Lower lobe of right lung (tissue), 2 donors: ENCODE measurements at places on chromosomes 2 and 18. TPM values are rescaled to one million over a fixed set of nuclear protein-coding genes. Genes with fewer than 3 reads are reported as not detected.
A peak's percentile ranks its signal among the peaks of the same experiment; 100 is the strongest.

The APLF gene
- 5.8 TPM for total RNA-seq

The PLCD4 gene
- total RNA-seq, result 1.1 TPM

The GYPC gene
- total RNA-seq, result 92.6 TPM

The CNGA3 gene
- 0.18 TPM for total RNA-seq

The LYPD1 gene
- 1.5 TPM for total RNA-seq

The CHN1 gene
- 16.8 TPM for total RNA-seq

- H3K27ac ChIP-seq, result no peak overlapping the region
- no peaks in the 10 kb centered on the region for H3K36me3 ChIP-seq
- no peak for DNase-seq
- no peaks in the 10 kb centered on the region for H3K27me3 ChIP-seq
These were observed 123.9 kb downstream of the TMEM17 start for GRCh38 chr2:62382122-62382521.

DNA sequence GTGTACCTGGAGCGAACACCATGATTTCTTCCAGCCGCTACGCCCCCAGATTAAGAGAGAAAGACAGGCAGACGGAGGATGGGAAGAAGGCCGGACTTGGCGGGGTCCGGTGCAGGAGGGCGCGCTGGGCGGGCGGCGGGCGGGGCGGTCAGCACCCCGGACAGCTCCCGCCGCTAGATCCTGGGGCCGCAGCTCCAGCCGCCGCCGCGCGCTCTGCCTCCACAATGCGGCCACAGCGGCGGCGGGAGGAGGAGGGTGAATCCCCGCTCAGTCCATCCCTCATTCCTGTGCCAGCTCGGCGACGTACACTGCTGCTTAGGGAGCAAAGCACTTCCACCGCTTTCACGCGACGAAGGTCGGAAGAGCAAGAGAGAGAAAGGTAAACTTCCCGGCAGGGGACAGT is at the start of gene AKAIN1:
Gene AKAIN1 (minus strand): TSS at position 226 of the 403 bp plus-strand sequence. CDS start 204 bp downstream, at position 22.
- H3K4me3 ChIP-seq, result no peak within 1 kb of the TSS
- H3K4me1 ChIP-seq, result no peaks in the 10 kb centered on the region
- no peaks in the 10 kb centered on the region for H3K36me3 ChIP-seq
- no peak within 1 kb of the TSS for H3K27ac ChIP-seq

- H3K27me3 ChIP-seq, result no peaks in the 10 kb centered on the region
- no peaks in the 10 kb centered on the region for H3K36me3 ChIP-seq
- no peak overlapping the region for H3K4me3 ChIP-seq
These were observed 324.0 kb downstream of the GALNT13 start for GRCh38 chr2:154195644-154196195.

DNA sequence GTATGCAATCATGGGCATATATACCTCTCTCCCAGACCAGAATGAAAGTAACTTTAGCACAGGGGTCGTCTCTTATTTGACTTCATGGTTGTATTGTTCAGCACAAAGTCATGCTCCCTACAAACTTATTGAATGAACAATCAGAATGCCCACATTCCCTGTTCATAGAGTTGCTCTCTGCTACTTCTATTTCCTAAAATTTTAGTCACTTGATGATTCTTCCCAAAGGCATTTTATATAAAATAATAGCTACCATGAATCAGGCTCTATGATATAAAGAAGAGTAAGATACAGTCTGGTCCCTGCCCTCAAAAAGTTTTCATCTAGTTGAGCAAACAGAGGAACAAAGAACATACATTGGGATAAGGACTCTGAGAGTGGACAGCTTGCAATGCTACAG is 162.2 kb downstream of the SLC39A10 start:
- H3K4me3 ChIP-seq, result no peak overlapping the region
- H3K4me1 ChIP-seq, result no peaks in the 10 kb centered on the region
- H3K36me3 ChIP-seq, result no peaks in the 10 kb centered on the region
- no peak overlapping the region for H3K27ac ChIP-seq
- DNase-seq, result no peak

- H3K27me3 ChIP-seq, result peaks cover 7% of the 10 kb centered on the region
- no peaks in the 10 kb centered on the region for H3K36me3 ChIP-seq
- no peak overlapping the region for H3K27ac ChIP-seq
- DNase-seq, result no peak
- no peak overlapping the region for H3K4me3 ChIP-seq
- peaks cover 35% of the 10 kb centered on the region for H3K4me1 ChIP-seq
These were observed 3.5 kb upstream of the CABLES1 start for GRCh38 chr18:23131693-23132319.

GRCh38 chr2:149739171-149739882 is 151.8 kb upstream of the MMADHC start:
- no peaks in the 10 kb centered on the region for H3K4me1 ChIP-seq
- no peaks in the 10 kb centered on the region for H3K36me3 ChIP-seq
- H3K27ac ChIP-seq, result no peak overlapping the region
- DNase-seq, result no peak
- no peaks in the 10 kb centered on the region for H3K27me3 ChIP-seq
- no peak overlapping the region for H3K4me3 ChIP-seq

GRCh38 chr2:178514664-178515063 is 34.4 kb downstream of the PLEKHA3 start:
- H3K27me3 ChIP-seq, result no peaks in the 10 kb centered on the region
- DNase-seq, result no peak
- peaks cover 42% of the 10 kb centered on the region for H3K36me3 ChIP-seq
- no peaks in the 10 kb centered on the region for H3K4me1 ChIP-seq
- H3K27ac ChIP-seq, result no peak overlapping the region

GRCh38 chr2:285531-285930 is 2.4 kb downstream of the ALKAL2 start:
- H3K4me3 ChIP-seq, result no peak overlapping the region
- no peak for DNase-seq
- peaks cover 38% of the 10 kb centered on the region for H3K36me3 ChIP-seq
- peaks cover 19% of the 10 kb centered on the region for H3K27me3 ChIP-seq

DNA sequence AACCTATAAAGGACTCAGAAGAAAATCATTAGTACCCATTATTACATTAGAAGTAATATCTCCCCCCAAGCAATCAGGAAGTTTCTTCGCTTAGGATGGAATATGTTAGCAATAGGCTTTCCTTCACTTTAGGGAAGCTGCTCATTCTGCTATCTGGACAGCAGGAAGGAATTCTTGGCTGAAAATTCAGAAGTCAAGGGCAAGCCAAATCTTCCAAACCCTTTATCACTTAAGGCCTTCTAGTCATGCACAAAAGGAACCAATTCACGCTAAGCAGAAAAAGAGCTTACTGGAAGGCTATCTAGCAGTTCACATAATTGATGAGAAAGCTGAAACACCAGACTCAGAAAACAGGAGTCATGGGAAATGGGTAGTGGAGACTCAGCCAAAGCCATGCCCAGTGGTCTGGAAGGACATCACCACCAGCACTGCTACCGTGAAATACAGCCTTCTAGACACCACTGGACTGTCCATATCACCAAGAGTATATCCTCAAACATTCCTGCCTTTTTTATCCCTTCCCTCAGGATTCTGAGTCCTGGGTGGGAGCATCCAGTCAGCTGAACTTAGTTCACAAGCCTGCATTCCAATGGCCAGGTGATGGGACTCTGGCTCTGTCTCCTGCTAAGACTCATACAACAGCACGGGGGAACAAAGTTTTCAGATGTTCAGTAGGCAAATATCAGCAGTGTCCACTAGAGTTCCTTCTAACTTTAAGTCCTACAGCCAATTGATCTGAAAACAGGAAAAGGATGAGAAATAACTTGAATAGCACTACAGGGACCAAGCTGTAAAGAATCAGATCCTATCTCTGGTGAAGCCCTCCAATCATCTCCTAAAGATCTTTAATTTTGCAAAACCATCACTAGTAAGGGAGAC is 14.8 kb upstream of the ADAM17 start:
- DNase-seq, result no peak
- peaks cover 7% of the 10 kb centered on the region for H3K4me1 ChIP-seq
- no peak overlapping the region for H3K27ac ChIP-seq
- no peaks in the 10 kb centered on the region for H3K36me3 ChIP-seq

DNA sequence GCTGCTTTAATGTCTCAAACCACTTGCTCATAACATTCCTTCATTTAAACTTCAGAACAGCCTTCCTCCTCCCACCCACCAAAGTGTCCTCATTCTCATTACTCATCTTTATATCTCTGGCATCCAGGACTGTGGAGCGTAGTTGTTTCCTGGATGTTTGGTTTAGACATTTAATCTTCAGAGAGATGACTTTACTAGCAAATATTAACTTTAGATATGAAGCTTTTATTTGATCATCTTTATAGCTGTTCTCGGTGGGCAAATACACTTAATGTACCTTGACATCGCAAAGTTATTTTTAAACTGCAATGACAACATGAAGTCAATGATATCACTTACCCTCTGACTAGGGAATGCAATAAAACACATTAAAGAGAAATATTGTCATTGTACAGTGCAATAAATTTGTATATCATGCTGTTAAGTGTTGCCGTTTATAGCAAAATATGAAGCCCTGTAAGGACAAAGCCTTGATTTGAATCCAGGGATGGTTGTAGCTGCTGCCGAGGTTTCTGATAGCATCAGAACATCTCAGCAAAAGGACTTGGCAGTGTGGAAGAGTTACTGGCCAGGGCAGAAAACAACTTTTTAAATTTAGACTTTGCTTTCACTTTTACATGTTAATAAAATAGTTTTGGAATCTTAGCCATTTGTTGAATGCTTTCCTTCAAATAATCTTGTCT is 4.6 kb upstream of the LAMA3 start:
- H3K4me1 ChIP-seq, result peaks cover 12% of the 10 kb centered on the region
- no peak overlapping the region for H3K27ac ChIP-seq
- DNase-seq, result no peak
- H3K4me3 ChIP-seq, result no peak overlapping the region
- H3K27me3 ChIP-seq, result peaks cover 32% of the 10 kb centered on the region

GRCh38 chr18:77069931-77070330 is 62.7 kb downstream of the MBP start:
- peaks cover 95% of the 10 kb centered on the region for H3K4me1 ChIP-seq
- H3K36me3 ChIP-seq, result peaks cover 6% of the 10 kb centered on the region
- no peak overlapping the region for H3K4me3 ChIP-seq
- DNase-seq, result no peak
- no peaks in the 10 kb centered on the region for H3K27me3 ChIP-seq

DNA sequence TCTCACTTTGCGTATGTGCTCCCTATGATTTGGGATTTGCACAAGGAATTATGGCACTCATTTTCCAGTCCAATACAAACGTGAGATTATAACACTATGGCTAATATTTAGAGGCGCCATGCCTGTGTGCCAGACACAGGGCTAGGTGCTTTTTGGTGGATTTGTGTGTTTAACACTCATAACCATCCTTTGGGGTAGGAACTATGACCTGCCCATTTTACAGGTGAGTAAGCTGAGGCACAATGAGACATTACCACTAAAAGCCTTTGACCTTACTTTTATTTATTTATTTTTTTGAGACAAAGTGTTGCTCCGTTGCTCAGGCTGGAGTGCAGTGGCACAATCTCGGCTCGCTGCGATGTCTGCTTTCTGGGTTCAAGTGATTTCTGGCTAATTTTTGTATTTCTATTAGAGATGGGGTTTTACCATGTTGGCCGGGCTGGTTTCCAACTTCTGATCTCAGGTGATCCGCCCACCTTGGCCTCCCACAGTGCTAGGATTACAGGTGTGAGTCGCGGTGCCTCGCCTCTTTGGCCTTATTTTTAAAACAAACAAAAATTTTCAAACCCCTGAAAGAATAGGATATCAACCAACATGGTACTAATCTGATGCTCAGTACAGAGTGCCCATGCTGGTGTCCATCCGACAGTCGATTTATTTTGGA is 26.6 kb upstream of the GLI2 start:
- no peaks in the 10 kb centered on the region for H3K36me3 ChIP-seq
- no peaks in the 10 kb centered on the region for H3K27me3 ChIP-seq
- no peaks in the 10 kb centered on the region for H3K4me1 ChIP-seq
- no peak for DNase-seq
- H3K27ac ChIP-seq, result no peak overlapping the region

DNA sequence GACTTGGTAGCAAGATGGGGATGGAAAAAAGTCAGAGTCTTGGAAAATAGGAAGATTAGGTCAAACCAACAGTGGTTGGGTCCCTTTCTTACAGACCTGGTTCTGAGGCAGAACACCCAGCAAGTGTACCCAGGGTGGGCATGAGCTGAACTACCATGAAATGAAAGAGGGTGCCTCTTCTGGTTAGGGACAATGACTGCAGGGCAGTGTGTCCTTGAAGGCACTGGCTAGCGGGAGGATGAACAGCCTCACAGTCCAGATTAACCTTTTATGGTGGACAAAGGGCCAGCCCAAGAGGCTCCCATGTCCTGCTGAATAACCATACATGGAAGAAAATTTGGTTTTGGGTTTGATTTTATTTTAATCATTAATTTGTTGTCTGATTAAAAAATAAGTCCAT is 61.8 kb upstream of the CCDC85A start:
- H3K27ac ChIP-seq, result no peak overlapping the region
- no peak overlapping the region for H3K4me3 ChIP-seq
- no peaks in the 10 kb centered on the region for H3K36me3 ChIP-seq
- H3K4me1 ChIP-seq, result no peaks in the 10 kb centered on the region

GRCh38 chr2:147382322-147382948 is 462.4 kb upstream of the ACVR2A start:
- H3K36me3 ChIP-seq, result no peaks in the 10 kb centered on the region
- no peak overlapping the region for H3K27ac ChIP-seq

DNA sequence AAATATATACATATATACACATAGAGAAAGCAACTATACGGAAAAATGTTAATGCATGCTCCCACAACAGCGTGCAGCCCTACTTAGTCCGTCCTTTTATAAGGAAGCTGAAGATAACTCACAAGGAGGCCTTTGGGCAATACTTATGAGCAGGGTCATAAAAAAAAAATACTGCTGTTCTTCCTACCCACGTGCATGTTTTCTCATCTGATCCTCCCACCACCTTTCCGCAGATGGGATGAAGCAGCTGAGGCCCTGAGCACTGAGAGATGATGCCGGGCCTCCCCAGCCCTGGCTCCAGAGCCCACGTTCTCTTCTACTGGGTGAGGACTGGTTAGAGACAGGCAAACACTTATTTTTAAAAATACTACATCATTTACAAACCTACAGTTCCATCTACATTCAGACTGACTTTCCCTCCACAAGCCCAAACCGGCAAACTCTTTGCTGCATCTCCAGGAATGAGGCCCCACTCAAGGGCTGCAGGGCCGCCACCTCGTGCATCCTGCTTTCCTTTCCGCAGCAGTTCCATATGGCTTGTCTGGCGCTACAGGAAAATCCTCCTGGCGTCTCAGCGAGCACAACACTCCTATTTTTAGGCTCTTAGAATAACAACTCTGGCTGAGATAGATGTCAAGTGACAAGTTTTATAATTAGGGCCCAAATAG is 41.6 kb downstream of the TBC1D8 start:
- no peaks in the 10 kb centered on the region for H3K27me3 ChIP-seq
- no peaks in the 10 kb centered on the region for H3K36me3 ChIP-seq
- H3K4me1 ChIP-seq, result peaks cover 50% of the 10 kb centered on the region
- no peak overlapping the region for H3K4me3 ChIP-seq
- no peak for DNase-seq
- H3K27ac ChIP-seq, result peak overlapping the region; percentile 21

GRCh38 chr18:78859686-78860085 is 119.9 kb upstream of the SALL3 start:
- no peak for DNase-seq
- H3K36me3 ChIP-seq, result no peaks in the 10 kb centered on the region
- H3K4me3 ChIP-seq, result no peak overlapping the region
- peaks cover 17% of the 10 kb centered on the region for H3K27me3 ChIP-seq
- H3K4me1 ChIP-seq, result no peaks in the 10 kb centered on the region
